ENCODE measurements at places on chromosomes 7 and 10. TPM values are rescaled to one million over a fixed set of nuclear protein-coding genes. Genes with fewer than 3 reads are reported as not detected.

- peaks cover 4% of the 10 kb centered on the region for H3K27me3 ChIP-seq
- no peak for DNase-seq
- H3K4me1 ChIP-seq, result peaks cover 4% of the 10 kb centered on the region
- no peak overlapping the region for H3K4me3 ChIP-seq
- H3K36me3 ChIP-seq, result no peaks in the 10 kb centered on the region
- no peak overlapping the region for H3K27ac ChIP-seq
These were observed 235.1 kb downstream of the ARHGAP12 start for GRCh38 chr10:31693491-31693890.

GRCh38 chr10:127875449-127875765, 17.3 kb downstream of the CLRN3 start:
- no peak overlapping the region for H3K27ac ChIP-seq
- DNase-seq, result peak; percentile 11
- no peak overlapping the region for H3K4me3 ChIP-seq

GRCh38 chr7:113945018-113945938, 26.5 kb upstream of the PPP1R3A start:
- H3K36me3 ChIP-seq, result no peaks in the 10 kb centered on the region
- no peaks in the 10 kb centered on the region for H3K4me1 ChIP-seq
- no peak overlapping the region for H3K4me3 ChIP-seq
- H3K27me3 ChIP-seq, result no peaks in the 10 kb centered on the region
- no peak overlapping the region for H3K27ac ChIP-seq

- no peaks in the 10 kb centered on the region for H3K36me3 ChIP-seq
- H3K4me3 ChIP-seq, result no peak overlapping the region
- no peak overlapping the region for H3K27ac ChIP-seq
- peak; percentile 26 for DNase-seq
- H3K4me1 ChIP-seq, result no peaks in the 10 kb centered on the region
- H3K27me3 ChIP-seq, result peaks cover 12% of the 10 kb centered on the region
These were observed 118.2 kb downstream of the VIPR2 start for GRCh38 chr7:159026271-159027055.

- no peak overlapping the region for H3K4me3 ChIP-seq
- peaks cover 10% of the 10 kb centered on the region for H3K36me3 ChIP-seq
- H3K27me3 ChIP-seq, result peaks cover 7% of the 10 kb centered on the region
- no peak overlapping the region for H3K27ac ChIP-seq
- no peak for DNase-seq
These were observed 17.5 kb downstream of the TUBAL3 start for GRCh38 chr10:5387169-5387568.

Gene EPHA1
- 1.6 TPM for total RNA-seq

DNA sequence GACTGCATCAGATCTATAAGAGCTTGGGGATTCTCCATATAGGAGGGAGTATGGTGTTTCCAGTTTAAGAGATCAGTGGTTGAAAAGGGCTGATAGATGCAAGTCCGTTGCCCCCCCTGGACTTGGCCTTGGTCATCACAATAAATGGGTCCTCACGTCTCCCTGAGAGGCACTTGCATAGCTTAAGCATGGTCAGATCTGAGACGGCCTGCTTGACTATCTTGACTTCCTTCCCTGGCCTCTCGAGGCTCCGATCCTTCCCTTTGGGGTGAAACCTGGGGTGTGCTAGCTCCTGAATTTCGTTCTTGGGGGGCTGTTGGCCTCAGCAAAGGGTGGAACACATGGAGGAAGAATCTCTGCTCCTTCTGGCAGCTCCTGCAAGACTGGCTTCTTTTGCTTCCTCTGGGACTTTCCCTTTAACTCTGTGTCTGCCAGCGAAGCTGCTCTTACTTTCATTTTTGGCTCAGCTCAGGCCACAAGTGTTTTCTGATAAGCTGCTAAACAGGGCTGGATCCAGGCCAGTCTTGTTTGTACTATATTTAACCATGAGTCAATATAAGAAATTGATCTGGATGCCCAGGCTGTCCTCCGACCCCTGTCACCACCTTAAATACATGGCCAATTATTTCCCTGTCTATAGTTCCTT, 11.2 kb upstream of the ZNF485 start:
- H3K27ac ChIP-seq, result peak overlapping the region; percentile 16
- peak; percentile 64 for DNase-seq
- H3K4me1 ChIP-seq, result peaks cover 21% of the 10 kb centered on the region

All from activated CD8-positive, alpha-beta memory T cell treated with anti-CD3 and anti-CD28 coated beads, Interleukin-2, amount 10 ng/mL, durations not matched to agents 7 days and 5 days (primary cell).